ENCODE measurements at places on chromosomes 13 and 19.
A peak's percentile ranks its signal among the peaks of the same experiment; 100 is the strongest.

- no peak for DNase-seq
Observed at GRCh38 chr13:72537395-72537780, 190.0 kb downstream of the MZT1 start.

GRCh38 chr13:40317980-40318327 lies 348.5 kb downstream of the FOXO1 start:
- no peak for DNase-seq

- DNase-seq = peak; percentile 80
Observed at GRCh38 chr13:45781553-45782326, 69.8 kb downstream of the SIAH3 start.

DNA sequence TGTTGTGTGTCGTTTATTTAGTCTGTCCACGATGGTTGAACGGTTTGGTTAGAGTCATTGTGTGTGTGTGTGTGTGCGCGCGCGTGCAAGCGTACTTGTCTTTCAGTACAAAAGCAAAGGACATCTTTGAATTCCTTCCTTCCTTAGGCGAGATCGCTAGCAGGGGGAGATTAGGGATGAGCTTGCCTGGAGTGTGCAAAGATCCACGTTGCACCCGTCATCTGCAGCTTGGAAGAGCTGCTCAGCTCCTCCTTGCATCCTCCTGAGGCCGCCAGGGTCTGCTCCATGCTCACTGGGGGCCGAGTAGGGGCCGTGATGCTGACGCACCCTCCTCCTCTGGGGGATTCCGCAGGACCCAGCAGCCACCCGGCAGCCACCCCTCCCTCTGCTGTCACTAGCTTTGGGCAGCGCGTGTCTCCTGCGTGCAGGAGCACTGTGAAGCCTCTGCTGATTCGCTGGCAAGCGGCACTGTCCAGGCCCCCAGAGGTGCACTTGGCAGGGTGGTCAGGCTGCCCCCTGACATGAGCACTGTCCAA lies 137.3 kb downstream of the KDM4B start:
- DNase-seq = no peak

DNA sequence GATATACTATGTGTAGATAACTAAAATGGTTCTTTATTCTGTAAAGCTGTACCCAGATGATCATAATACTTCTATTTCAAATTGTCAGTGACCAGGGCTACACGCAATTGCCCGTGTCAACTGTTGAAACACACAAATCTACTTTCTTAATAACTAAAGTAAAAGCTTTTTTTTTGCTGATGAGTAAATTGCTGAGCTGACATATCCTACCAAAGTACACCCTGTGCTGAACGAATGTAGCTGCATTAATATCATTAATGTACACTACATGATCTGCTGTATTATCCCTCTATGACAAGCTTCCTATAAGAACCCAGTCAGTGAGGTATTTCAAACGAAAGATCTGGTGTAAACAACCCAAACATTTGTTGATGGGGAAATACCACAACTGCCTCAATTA lies 827.2 kb upstream of the ATXN8OS start:
- no peak for DNase-seq

GRCh38 chr13:55439450-55439849 lies 1701.3 kb upstream of the PRR20A start:
- no peak for DNase-seq

GRCh38 chr13:106752584-106753170 lies 184.7 kb upstream of the ARGLU1 start:
- no peak for DNase-seq

DNA sequence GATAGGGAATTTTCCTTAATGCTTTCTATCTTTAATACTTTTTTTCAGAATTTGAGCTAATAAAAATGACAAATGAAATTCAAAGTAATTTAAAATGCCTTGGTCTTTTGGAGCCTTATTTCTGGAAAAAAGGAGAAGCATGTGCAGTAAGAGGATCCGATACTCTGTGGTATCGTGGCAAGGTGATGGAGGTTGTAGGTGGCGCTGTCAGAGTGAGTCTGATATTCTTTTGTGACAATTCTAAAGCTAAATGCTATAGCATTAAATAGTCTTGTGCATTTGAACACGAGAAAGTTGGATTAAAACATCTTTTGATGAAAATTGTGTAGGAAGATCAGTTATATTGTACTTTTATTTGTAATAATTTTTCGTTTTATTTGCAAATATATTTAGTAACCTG lies 95.0 kb downstream of the RNF17 start:
- no peak for DNase-seq

DNA sequence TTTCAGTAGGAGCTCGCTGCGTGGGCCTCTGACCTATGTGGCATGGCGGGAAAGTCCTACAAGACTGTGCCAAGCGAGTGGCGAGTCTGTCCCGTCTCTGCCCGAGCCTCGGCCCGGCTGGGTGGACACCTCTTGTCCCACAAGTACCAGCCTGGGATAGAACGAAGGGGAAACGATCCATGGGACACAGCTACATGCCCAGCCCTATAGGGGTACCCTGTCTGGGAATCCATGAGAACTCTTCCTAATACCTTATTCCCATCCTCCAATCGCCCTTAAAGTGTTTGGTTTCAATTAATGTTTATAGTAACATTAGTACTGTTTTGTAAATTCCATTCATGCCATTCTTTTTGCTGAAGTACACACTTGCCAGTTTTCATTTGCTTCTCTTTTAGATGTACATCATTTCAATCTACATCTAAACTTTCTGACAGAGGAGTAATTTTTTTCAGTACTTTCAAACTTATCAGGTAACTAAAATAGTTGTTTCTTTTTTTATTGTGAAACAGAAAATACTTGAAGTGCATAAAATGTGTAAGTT lies 667 bp upstream of the ZNF790 start:
- DNase-seq = no peak

DNA sequence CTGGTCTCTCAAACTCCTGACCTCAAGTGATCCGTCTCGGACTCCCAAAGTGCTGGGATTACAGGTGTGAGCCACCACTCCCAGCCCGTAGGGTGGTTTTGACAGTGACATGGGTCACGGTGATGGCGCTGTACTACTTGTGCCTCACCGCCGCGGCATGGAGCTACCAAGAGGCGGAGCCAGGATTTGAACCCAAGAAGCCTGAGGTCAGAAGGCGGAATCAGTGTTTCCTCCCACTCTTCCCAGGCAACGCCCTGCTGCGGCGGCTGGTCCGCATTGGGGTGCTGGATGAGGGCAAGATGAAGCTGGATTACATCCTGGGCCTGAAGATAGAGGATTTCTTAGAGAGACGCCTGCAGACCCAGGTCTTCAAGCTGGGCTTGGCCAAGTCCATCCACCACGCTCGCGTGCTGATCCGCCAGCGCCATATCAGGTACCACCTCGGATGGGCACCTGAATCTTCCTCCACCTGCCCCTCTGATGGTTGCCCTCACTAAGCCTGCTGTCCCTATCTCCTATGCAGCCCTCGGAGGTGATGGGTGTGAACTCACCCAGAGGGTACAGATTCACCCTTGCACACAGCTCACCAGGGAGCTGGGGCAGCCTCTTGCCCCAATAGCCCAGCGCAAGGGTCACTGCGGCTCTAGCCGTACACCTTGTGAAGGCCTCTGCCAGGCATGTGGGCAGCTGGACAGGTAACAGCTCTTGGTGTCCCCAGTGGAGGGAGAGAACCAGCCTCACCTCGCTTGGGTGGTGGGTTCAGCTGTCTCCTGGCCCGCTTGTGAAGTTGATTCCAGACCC lies 5.6 kb downstream of the RPS9 start:
- no peak for DNase-seq

DNA sequence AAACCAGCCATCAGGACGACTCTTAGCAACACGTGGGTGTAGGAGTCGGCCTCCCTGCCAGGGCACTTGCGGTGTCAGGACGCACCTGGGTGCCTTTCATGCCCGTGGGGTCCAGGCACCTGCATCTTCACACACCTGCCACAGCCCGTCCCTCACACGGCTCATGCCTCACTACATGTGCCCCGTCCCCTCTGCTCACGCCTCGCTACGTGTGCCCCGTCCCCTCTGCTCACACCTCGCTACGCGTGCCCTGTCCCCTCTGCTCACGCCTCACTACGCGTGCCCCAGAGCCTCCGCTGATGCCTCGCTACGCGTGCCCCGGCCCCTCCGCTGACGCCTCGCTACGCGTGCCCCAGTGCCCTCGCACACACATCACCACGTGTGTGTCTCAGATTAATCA lies 58.0 kb upstream of the F7 start:
- peak; percentile 20 for DNase-seq

- DNase-seq = no peak
Observed at GRCh38 chr13:104106705-104107393, 1040.6 kb upstream of the SLC10A2 start.

- DNase-seq = peak; percentile 49
Observed at GRCh38 chr19:30406220-30407067, 34.3 kb downstream of the ZNF536 start.

DNA sequence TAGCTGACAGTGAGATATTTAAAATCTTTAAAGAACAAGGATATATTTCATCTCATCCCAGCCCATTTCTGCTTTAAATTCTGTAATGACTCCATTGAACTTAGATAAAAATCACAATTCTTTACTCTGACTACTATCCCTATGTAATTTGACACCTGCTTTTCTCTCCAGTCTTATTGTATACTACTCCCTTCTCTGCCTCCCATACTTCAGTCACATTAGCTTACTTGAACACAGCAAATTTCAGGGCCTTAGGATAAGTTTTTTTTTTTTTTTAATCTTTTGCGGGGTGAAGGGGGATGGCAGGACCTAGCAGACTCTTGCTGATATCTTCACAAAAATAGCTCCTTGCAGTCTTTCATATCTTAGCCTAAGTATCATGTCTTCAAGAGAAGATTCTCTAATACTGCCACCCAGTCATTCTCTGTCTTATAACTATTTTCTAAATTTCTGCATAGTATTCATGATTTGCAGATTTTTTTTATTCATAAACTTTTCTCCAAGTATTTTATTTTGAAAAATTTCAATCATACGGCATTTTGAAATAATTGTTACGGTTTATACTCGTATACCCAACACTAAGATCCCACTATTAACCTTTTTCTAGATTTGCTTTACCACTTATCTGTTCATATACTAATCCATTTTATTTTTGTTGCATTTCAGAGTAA lies 151.4 kb downstream of the PCCA start:
- DNase-seq = no peak

- DNase-seq = no peak
Observed at GRCh38 chr13:97726664-97727280, 226.7 kb upstream of the IPO5 start.

DNA sequence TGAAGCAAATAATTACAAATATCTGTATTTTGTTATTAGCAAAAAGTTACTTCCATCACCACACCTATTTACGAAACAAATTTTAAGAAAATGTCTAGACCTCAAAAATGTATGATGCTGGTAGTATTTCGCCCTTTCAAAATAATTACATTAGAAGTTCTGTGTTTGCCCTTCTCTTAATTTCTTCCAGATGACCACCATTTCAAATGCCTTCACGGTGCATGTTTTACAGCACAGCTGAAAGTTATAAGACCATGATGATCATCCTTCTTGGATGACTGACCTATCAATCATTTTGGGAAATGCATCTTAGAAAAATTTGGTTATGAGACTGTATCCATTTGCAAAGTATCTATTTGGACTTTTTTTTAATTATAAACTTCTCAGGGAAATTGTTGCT lies 390.8 kb downstream of the SLITRK6 start:
- no peak for DNase-seq

DNA sequence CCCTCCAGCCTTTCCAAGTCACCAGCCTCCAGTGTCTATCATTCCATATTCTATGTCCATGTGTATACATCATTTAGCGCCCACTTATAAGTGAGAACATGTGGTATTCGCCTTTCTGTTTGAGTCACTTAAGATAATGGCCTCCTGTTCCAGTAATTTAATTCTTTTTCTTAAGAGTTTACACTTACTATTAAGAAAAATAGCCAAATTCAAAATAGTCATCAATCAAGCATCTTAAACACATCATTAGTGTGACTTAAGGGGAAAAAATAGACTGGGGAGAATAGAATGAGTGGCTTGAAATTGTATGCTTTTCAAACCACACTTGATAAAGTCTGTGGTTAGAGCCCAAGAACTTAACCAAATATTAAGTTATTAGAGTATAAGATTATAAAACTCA lies 248.0 kb downstream of the MAB21L1 start:
- DNase-seq = no peak

- DNase-seq = no peak
Observed at GRCh38 chr13:29722415-29722814, 126.9 kb upstream of the SLC7A1 start.

DNA sequence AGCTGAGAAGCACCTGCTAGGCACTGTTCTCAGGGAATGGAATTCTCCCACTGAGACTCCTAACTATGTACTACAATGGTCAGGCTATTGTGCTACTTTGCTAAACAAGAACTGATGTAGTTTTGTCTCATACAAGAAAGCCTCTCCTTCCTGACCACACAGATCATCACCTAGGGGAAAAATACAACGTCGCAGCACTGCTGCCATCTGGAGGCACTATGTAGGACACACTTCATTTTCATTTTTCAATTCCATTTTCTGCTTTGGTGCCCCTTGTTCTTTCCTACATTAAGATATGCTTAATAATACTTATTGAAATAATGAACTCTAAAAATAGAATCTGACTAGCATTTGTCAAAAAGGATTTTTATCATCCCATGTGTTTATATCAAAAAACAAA lies 21.1 kb downstream of the PROSER1 start:
- no peak for DNase-seq

DNA sequence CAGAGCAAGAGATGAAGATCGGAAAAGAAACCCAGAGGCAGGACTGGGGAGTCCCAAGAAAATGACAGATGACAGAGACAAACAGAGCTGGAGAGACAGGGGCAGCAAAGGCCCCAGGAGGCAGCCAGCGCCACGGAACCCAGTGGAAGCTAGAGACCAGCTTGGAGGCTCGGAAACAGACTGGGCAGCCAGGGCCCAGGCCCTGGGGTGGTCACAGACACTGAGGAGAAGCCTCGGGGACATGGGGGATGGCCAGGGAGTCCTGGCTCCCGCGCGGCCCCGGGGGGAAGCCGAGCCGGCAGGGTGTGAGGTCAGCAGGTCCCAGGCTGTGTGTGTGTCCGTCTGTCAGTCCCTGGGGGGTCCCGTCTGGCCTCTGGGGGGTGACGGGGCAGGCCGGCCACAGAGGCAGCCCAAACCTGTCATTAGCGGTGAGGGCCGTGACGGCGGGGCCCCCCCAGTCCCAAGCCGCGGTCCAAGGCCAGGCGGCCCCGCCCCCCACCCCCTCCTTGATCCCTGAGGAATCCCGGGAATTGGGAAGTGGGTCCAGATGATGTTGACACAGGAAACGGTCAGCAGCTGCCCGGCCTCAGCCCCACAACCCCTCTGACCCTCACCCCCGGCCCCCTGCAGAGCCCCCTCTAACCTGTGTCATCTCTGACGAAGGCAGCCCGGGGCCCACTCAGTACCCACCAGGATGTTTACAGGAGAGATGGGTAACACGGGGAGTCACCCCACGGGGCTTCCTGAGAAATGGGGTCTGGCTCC lies 2.5 kb upstream of the TMEM190 start:
- DNase-seq = no peak

- DNase-seq = no peak
Observed at GRCh38 chr13:104571161-104571892, 1505.1 kb upstream of the SLC10A2 start.

Data from left ventricle myocardium superior (tissue), 1 donor.